ENCODE measurements at places on chromosomes 2 and 18.

GRCh38 chr2:73770725-73771124 is 9.2 kb downstream of the DUSP11 start:
- DNase-seq = no peak

- no peak for DNase-seq
Observed at GRCh38 chr2:150472511-150472899, 15.0 kb downstream of the RND3 start.

DNA sequence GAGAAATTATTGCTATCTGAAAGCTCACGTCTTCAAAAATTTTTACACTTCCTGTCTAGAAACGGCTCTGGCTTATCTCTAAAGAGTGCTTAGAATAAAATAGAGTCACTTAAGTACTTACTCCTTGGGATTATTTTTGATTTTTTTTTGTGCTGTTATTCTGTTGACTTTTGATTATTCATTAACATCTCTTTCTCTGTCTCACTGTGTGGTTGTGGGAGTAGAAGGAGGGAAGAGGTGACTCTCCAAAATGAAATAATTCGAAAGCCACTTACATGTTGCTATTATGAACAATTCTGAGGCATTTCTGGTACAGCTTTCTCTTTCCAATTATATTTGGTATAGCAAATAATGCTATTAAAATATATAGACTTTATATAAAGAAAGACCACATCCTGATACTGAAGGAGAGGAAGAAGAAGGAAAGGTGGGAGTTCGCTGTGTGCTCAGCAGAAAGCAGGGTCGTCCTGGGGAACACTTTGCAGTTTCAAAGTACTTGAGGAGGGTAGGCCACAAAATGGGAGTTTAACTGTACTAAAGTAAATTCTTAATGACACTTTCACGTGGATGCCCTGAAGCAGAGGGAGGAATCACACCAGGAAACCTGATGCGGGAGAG is 9.6 kb upstream of the MMADHC start:
- DNase-seq = no peak

GRCh38 chr2:120764991-120765677 is 29.5 kb downstream of the GLI2 start:
- DNase-seq = no peak

DNA sequence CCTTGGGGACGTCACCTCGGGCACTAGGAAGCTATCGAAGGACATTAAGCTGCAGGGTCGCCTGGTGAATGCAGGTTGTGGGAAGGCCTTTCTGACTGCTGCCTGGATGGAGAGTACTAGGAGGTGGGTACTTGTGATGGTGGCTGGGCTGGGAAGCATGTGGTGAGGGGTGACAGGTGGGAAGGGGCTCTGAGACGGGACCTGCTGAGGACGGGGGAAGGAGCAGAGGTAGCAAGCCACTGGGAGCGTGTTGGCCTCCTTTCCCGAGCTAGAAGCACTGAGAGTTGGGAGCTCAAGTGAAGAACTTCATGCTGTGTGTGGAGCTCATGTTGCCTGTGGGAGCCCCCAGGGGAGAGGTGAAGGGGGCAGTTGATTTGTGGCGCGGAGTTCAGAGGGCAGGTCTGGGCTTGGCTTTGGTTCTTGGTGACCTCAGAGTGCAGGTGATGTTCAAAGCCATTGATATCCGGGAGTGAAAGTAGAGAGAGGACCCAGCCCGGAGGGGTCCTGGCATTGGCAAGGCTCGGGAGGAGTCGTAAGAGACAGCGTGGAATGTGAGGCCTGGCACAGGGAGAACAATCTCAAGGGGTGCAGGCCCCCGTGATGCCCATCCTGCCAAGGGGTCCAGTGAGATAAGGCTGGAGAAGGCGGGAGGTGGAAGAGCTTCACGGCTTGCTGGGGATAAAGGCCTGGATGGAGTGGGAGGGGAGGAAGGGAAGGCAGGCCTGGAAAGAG is 13.2 kb downstream of the MROH2A start:
- no peak for DNase-seq

DNA sequence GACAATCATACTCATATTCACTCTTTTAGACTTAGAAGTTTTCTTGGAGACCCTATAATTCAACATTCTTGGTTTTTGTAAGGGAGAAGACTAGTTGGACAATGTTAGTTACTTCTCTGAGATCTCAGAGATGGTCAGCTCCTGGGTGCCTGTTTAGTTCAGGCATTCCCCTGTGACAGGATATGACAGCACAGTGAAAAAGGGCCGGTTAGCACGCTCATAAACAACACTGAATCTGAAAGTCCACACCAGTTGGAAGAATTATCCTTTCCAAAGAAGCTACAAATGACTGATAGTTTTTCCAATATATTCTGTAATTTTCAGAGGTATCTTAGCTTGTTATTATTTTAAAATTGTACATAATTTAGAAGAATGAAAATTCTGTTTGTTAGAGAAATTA is 75.7 kb downstream of the ADAM23 start:
- DNase-seq = no peak

DNA sequence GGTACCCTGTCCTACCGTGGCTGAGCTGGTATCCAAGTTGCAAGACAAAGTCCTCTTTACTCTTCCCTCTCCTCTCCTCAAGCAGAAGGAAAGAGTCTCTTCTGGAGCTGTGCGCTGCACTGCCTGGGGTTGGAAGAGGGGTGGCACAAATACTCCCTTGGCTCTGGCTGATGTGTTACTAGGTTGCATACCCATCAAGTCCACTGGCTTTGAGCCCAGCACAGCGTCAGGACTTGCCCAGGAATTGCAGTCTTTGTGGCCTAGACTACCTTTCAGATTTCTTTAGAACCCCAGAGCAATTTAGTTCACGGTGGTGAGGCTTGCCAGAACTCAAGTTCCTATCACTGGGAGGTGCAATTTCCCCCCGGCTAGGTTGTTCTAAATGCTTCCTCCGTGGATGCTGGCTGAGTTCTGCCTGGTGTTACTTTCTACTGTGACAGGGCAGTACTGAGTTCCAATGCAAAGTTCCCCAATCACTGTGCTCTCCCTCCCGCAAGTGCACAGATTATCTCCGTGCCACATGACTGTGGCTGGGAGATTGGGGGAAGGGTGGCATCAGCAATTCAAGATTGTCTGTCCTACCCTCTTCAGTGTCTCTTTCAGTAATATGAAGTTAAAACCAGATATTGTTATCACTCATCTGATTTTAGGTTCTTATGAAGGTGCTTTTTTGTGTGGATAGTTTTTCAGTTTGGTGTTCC is 13.4 kb downstream of the MYO3B start:
- no peak for DNase-seq

DNA sequence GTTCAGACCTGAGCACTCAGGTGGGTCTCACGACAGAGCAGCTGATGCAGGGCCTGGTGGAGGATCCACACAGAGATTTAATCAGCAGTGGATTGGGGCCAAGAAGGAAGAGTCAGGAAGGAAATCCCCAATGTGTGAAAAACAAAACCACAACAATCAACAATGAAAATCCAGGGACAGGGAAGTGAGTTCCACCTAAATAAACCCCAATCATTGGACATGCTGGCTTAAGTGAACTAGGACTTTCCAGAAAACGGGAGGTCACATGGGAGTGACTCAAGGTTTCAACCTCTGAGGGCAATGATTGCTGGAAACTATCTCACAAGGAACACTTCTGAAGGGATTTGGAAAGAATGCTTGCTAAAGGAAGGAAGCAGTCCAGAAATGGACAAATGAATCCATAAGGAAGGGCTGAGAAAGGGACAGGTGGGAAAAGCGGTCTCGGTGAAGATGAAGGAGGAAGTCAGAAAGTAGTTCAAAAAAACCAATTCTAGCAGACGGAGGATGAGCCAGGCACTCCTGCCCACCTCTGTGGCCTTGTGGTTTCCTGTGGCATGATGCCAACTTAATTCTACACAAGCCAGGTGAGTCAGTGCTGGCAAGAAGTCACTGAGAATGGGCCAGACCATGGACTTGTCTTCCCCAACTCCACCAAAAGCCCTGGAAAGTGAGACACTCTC is 15.4 kb upstream of the XDH start:
- no peak for DNase-seq

- no peak for DNase-seq
Observed at GRCh38 chr2:119659601-119660342, 19.2 kb upstream of the TMEM177 start.

DNA sequence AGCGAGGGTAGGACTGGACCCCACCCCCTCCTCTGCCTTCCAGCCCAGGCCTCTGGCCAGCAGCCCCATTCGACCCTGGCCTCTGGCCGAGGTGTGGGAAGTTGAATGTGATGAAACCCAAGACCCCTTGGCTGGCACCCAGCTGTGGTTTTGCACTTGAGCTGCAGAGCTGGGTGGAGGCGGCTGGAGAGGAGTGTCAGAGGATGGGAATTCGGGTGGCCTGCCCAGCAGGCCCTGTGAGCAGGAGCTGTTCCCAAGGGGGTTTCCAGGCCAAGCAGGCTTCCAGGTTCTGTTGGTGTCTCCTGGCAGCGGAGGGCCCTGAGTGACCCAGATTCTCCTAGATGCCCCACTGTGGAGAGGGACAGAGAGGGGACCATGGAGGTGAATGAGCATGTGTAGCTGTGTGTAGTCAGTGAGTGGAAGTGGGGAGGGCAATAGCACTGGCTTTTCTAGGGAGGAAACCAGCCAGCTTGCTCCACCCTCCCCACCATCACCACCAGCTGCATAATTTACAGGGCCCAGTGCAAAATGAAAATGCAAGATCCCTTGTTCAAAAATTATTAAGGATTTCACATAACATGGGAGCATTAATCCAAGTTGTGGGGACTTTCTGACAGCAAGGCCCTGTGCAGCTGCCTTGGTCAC is 172.2 kb upstream of the HAAO start:
- DNase-seq = no peak

GRCh38 chr2:75563591-75563990 is 2.9 kb upstream of the EVA1A start:
- no peak for DNase-seq

DNA sequence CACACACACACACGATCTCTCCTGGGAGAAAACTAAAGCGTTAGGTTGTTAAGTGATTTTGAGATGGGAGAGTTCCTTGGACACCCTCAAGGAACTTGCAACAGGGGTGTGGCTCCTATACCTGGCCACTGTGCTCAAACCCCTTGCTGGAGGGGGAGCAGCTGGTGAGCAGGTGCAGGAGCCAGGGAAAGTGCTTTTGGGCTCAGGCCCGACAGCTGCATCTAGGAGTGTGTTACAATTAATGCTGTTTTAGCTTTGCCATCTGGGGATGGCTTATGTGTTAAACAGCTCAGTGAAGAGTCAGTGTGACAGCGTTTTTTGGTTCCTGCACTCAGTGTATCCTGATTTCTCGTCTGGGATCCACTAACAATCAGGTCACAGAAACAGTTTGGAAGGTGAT is 510.8 kb downstream of the TRIB2 start:
- DNase-seq = no peak

DNA sequence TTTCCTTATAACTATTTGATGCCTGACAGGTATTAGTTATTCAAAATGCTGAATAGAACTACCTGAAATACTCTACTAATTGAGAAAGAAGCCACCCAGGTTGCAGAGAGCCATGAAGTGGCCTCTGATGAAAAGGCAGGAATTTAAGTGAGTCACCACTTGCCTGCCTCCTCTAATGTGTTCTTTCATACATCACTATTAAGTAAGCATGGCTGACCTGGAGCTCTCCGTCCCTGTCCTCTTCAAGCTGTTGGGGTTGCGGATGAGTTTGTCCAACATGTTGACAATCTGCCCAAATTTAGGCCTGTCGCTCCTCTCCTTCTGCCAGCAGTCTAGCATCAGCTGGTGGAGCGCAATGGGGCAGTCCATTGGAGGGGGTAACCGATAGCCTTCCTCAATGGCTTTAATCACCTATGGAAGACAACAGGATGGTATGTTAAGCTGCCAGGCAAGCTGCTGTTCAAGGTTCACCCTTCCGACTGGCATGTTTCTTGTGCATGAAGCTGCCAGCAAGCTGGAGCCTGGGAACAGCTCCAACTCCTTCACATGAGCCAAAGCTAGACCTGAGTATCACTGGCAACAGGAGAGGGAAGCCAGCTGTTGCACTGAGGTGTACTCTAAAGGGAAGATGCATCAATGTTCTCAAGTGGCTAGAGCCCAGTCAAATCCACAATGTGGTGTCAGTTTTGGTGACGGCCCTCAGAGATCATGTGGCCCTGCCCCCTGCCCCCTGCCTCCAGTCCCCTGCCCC is 142.2 kb downstream of the EPHA4 start:
- no peak for DNase-seq

GRCh38 chr2:11749646-11750349 is 3.4 kb downstream of the LPIN1 start:
- DNase-seq = no peak

- DNase-seq = no peak
Observed at GRCh38 chr2:119455066-119455718, 23.5 kb downstream of the TMEM37 start.

- DNase-seq = no peak
Observed at GRCh38 chr2:12536976-12537375, 179.8 kb upstream of the TRIB2 start.

- DNase-seq = no peak
Observed at GRCh38 chr18:45920367-45920766, 46.8 kb downstream of the EPG5 start.

DNA sequence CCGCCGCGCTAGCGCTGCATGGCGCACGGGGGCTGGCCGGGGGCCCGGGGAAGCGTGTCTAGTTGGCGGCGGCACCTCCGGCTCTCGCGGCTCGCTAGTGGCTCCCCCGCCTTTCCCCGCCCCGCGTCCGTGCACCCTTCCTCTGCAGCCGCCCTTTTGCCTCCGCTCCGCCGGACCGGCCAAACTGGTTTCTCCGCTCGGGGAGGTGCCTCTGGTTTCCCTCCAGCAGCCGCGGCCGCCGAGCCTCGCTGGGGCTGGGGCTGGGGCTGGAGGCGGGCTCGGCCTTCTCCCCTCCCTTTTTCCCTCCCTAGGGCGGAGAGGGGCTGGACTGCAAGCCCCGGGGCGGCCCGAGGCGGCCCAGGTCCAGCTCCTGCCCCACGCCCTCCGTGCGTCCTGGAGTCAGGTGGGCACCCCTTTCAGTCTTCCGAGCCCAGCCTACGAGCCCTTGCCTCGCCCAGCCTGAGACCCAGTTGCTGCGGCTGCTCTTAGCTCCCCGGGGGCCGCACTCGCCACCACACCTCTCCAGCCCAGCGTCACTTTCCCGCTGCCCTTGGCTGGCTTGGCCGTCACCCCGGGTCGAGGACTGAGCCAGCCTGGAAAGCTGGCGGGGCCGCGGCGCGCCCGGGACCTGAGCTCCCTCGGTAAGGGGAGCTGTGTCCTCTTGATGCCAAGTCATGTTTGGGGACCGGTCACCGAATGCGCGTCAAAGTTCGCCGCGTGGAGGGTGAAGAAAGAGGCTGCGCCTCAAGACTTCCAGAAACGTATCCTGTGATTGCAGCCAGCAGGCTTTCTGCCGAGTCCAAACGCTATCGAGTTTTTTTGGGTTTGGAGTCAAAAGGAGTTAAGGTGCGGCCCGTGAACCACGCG is at the start of gene ATP8B1:
Gene ATP8B1, minus strand, starts transcription at position 213 of the 867 bp plus-strand sequence. CDS start 71,508 bp downstream, outside the sequence.
- DNase-seq = no peak

- DNase-seq = no peak
Observed at GRCh38 chr2:66805016-66805865, 370.3 kb downstream of the MEIS1 start.

- no peak for DNase-seq
Observed at GRCh38 chr2:226213717-226214116, 585.9 kb downstream of the IRS1 start.

- DNase-seq = no peak
Observed at GRCh38 chr18:27143580-27144287, 41.4 kb downstream of the CHST9 start.

DNA sequence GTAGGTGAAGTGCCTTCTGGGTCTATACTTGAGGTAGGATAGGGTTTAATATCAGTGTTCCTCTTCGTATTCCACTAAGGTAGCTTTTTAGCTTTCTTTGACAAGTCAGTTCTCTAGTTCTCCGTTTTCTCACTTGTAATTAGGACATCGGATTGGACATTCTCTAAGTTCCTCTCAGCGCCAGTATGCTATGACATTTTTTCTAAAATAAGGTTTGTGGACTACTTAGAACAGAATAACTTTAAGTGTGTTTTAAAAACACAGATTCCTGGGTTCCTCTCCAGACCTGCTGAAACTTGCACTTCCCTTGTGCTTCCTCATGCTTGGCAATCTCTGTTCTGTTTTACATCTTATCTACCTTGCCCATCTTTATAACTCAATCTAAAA is 69.3 kb upstream of the YWHAQ start:
- no peak for DNase-seq
